NAMALWA (cell line): ENCODE measurements at places on chromosomes 2 and 18.
A peak's percentile ranks its signal among the peaks of the same experiment; 100 is the strongest.

- no peak for DNase-seq
Measured at GRCh38 chr2:29072971-29073725, 1.2 kb downstream of the PCARE start.

- no peak for DNase-seq
Measured at GRCh38 chr2:128914320-128914719, 595.7 kb upstream of the HS6ST1 start.

- no peak for DNase-seq
Measured at GRCh38 chr2:134504586-134505336, 214.0 kb downstream of the TMEM163 start.

DNA sequence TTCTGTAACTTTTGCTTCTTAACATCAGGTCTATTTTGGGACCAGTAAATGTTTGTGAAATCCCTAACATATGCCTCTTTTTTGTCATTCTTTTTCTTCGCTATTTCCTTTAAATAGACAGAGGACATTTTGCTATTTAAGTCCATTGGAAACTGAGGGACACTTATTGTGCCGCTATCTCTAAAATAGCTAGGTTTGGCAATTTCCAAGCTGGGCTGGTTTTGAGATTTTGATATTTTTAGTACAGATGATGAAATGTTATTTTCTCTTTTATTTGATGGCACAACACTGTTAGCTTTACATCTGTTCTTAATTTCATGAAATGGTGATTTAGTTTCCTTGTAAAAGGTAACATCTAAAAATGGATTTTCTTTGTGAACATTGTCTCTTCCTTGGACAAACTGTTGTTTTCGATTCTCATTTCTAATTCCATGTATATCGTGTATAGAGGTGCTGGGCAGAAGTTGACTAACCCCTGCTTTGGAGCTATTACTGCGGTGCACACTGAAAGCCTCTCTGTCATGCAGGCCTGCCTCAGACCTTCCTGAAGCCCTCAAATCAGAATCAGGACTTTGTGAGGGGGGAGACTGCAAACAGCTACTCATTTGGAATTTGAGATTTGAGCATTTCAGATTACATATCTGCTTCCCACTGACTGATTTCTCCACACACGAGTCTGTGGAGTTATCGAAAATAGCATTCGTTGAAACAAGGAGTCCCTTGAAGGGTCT lies 594 bp downstream of the RAD51AP2 start:
- no peak for DNase-seq

GRCh38 chr18:50642439-50642838 lies 82.6 kb downstream of the MAPK4 start:
- DNase-seq: no peak

- no peak for DNase-seq
Measured at GRCh38 chr18:75375341-75375740, 52.2 kb downstream of the SMIM21 start.

DNA sequence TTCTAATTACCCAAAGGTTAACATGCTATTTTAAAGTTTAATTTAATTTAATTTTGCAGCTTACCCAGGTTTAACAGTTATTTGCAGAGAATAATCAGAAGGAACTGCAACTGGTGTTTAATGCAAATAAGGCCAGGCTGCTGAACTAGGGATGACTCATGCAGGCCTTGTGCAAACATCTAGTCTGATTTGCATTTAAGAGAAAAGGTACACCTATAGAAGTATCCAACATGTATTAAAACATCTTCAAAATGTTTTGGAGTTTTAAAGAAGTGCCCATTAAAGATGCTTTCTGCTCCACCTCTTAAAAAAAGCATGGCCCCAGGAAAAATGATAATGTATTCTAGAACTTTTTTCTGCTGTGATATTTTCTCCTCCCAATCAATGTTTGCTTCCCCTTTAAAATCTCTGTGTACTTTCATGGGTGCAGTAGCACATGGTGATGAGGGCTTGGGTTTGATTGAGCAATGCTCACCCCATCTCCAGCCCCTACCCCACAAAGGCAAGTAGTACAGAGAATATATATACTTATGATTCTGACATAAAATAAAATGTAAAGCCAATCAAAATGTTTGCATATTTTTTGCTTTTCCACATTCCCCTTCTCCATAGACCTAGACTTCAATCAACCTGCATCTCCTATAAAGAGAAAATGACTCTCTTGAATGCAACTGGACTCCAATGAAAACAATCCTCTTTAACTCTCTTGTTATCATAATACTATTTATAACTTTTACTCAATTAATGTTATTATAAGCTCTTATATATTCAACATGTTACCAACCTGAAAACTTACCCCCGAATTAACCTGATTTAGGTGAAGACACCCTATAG lies 54.1 kb downstream of the ATP8B1 start:
- DNase-seq: peak; percentile 66

DNA sequence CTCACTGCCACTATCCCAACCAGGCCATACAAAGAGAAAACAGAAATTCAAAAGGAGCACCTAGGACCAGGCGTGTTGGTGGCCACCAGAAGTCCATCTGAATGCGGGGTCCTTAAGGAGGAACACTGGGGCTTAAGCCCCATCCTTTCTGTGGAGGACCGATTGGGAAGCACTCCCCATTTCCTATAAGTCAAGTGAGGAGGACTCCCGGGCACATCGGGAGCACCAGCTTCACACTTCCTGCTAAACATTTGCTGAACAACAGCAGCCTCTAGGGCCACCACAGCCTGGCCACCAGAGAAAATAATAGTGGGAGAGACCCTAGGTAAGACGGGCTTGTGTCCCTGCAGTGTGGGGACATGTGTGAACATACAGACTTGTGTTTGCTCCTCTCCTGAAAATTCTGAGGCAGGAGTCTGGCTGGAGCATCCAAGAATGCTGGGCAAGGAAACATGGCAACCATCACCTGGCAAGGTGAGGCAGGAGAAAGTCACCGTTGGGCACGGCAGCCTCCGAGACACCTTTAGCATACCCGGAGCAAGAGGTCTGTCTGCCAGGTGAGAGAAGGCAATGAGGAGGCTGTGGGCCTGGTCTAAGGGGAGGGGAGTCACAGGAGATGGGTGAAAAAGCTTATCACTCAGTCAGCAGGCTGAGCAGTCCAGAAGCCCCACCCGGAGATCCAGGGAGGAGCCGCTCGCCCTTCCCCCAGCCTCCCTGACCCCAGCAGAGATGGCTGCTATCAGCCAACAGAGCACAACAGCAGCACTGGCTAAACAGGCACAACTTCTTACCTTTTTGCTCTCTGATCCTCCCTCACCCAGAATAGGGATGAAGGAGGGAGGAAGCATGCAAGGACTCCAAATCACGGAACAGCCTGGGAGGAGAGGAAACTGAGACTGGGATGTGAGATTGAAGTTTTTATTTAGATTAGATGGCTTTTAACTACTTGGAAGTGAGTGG lies 282.3 kb downstream of the EIPR1 start:
- DNase-seq: no peak
